Neural crest cell (in vitro differentiated cells): ENCODE measurements at places on chromosomes 12 and 14. TPM values are rescaled to one million over a fixed set of nuclear protein-coding genes. Genes with fewer than 3 reads are reported as not detected.

OR6S1 gene
- not detected in 2 replicates for total RNA-seq

BCAT1 gene
- 199 TPM in 2 replicates for total RNA-seq

P2RX2 gene
- total RNA-seq: not detected in 2 replicates

VASH1 gene
- 68.1 and 72.0 TPM in 2 replicates for total RNA-seq

TAS2R43 gene
- total RNA-seq: 0.30 and 0.47 TPM in 2 replicates

NGB gene
- not detected in 2 replicates for total RNA-seq

CCDC184 gene
- total RNA-seq: 12.6 and 12.8 TPM in 2 replicates

FGF23 gene
- 0.16 and 0.25 TPM in 2 replicates for total RNA-seq

RNASE1 gene
- 6.4 and 9.7 TPM in 2 replicates for total RNA-seq

C14orf93 gene
- total RNA-seq: 11.5 and 13.6 TPM in 2 replicates

CCDC196 gene
- not detected in 2 replicates for total RNA-seq

DNA sequence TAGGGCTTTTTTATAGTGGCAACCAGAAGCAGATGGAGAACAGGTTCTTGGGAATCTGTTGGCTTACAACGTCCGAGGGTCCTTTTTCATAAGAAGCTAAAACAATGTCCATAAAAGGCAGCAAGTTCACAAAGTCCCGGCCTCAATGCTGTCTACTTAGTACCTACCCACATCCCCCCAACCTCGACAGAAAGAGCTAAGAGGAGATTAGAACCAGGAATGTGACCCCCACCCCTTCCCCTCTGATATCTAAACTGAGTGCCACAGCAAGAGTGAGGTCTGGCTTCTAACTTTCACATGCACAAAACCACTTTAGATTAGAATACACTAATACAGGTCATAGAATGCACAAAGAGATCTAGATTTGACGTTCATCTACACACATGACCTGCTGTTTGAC is 4.5 kb downstream of the DPF3 start:
- no peak for DNase-seq

DNA sequence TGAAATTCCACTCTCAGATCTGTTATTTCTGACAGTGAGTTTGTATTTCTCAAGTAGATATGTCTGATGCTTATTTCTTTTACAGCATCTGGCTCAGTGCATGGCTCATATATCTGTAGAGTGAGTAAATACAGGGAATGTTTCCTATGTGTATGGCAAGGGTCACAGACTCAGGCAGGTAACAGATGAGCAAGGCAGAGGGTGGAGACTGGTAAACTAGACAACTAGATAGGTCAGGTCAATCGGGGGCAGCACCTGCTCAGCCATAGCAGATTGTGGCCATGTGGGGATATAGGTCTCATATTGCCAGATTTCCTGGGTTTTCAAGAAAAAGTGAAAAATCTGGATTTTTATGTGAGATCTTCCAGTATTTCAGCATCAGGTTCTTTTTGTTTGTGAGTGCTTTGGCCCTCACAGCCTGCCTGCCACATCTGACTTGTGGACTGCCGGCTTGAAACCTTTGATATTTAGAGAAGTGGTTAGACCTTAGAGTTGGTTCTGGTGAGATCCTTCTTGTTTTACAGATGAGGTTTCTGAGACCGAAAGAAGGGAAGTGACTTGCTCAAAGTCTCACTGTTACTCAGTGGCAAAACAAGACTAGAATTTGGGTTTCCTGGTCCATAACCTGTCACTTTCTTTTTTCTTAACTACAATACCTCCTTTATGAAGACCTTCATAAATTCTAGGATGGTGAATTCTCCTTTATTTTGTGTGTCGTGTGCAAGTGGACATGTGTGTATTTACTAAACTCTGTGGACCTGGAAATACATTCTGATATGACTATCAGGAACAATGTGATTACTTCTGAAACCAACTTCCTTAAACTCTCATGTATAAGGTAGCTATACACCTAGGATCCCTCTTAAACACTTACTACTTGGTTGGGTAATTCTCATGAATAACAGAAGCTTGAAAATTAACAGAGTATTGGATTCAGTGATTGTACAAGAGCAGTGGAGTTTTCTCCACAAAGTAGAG is 34.4 kb downstream of the PROX2 start:
- no peak for DNase-seq

GRCh38 chr12:16165506-16165905 is 112.0 kb downstream of the SLC15A5 start:
- DNase-seq: peak; percentile 22

- DNase-seq: no peak
Observed at GRCh38 chr14:103122947-103123633, at the start of gene TNFAIP2. TSS of gene TNFAIP2 (plus strand) at chr14:103123461. CDS start at chr14:103126458, 2,997 bp downstream.

DNA sequence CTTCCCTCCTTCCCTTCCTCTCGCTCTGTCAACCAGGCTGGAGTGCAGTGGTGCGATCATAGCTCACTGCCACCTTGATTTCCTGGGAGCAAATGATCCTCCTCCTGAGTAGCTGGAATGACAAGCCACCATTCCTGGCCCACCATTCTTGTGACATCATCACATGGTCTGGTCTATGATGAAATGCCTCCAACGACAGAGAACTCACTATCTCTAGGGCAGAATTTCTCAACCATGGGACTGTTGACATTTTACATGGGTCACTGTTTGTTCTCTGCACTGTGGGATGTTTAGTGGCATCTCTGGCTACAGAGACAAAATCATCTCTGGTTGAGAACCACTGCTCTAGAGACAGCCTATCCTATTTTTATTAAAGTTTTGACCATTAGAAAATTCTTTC is 9.7 kb downstream of the VRK1 start:
- DNase-seq: no peak

DNA sequence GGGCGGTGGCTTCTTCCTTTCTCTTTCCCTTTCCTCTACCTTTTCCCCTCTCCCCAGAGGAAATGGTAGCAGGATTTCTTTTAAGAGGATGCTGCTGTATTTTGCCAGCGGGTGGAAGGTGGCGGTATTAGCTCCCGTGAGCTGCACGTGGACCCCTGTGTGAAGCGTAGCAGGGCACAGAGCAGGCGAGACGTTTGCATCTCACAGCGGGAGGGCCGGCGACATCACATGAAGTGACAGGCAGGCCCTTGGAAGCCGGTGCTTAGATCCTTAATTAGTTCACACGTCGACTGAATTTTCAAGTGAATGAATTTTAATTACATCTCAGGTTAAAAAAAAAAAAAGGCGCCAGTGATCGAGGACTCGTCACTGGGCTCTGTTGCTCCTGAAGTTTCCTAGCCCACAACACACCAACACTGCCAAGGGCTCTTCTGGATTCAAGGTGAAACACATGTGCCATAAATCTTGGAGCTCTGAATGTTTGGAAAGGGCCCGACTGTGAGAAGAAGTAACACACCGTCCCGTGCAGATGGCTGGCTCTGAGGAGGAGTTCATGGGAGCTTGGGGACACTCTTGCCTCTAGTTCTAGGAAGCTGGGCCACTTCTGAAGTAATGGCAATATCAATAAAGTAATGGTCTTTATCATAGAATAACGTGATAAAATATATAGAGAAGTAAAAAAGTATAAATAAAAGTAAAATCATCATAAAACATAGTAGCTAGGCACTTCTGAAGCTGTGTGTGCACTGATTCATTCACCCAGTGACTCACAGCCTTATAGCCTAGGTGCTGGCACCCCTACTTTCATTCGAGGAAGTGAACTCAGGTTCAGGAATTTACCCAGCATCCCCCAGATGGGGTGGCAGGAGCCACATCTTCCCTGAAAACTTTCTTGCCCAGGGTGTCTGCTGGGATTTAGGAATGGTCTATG is 75.3 kb downstream of the AACS start:
- no peak for DNase-seq

DNA sequence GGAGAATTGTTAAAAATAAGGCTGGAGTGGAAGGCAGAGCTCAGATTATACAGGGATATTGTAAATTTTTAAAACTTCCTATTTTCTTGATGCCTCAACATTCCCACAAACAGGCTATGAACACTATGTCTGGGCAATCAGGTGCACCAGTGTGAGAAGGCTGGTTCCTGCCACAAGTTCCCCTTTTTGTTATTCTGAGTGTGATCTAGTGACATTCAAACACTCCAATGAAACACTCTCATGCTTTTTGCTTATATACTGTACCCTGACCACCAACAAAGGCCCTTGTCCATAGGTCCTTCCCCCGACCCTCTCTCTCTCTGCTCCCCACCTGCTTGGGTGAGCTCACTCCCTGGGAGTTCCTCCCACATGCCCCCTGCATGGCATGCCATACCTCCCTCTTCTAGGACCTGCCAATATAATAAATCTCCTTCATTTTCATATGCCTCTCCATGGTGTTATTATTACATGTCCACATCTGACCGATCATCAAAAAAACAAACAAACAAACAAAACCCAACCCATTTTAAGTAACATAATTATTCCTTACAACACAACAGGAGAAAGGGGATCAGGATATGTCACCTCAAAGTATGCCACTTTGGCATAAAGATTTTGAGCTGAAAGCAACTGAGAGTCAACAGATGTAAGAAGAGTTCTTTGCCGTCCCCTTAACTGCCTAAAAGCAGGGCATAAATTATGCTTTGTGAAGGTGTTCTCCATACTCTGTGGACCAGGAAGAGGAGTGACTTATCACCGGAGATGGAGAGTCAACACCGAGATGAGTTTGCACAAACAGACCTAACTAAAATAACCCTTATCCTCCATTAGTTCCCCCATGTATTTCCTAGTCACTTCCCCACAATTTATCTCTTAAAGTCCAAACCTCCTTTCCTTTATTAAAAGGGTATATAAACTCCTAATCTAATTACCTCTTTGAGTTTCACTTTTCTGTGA is 42.5 kb upstream of the CATSPERB start:
- DNase-seq: no peak

DNA sequence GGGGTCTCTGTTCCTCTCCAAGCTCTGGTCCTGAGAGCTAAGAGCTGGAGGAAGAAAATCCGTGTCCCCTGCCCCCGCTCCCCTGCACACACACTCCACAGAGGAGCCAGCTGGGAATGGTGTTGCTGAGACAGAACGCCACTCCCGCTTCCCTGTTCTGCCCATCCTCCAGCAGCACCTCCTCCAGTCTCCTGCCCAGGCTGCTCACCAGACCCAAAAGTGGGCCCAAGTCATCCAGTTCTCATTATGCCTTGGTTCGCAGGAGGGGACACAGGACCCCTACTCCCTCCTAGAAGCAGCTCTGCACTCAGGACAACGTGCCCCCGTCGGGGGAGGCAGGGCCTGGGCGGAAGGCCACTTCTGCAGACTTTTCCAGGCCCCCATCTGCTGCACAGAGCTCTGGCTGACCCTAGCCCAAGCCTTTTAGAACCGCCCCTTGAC is 830 bp upstream of the TRMT61A start:
- DNase-seq: no peak

DNA sequence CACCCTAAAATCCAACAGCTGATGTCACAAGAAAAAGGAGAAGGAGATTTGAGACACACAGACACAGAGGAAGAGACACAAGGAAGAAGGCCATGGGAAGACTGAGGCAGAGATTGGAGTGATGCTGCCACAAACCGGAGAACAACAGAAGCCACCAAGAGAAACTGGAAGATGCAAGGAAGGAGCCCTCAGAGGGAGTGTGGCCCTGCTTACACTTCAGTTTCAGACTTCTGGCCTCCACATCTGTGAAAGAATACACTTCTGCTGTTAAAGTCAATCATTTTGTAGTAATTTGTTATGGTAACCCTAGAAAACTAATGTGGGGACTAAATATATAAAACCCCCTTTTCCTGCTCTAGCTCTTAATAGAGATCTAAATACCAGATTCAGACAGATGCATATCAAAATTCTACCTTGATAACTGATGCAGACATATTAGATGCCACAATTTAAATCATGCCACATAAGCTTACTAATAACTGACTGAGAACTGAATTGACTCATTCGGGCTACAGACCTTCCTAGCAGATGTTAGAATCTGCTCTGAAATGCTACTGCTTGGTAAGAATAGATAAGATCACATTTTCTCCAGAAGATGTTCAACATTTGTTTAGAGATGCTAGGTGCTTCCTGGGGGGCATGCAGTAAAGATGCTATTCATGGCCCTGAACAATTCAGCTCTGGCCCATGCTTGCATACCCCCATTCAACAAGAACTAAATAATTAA is 113.1 kb upstream of the CCND2 start:
- no peak for DNase-seq

GRCh38 chr12:44863867-44864266 is 12.2 kb downstream of the NELL2 start:
- DNase-seq: no peak

GRCh38 chr14:61656341-61656740 is 39.0 kb upstream of the HIF1A start:
- no peak for DNase-seq

DNA sequence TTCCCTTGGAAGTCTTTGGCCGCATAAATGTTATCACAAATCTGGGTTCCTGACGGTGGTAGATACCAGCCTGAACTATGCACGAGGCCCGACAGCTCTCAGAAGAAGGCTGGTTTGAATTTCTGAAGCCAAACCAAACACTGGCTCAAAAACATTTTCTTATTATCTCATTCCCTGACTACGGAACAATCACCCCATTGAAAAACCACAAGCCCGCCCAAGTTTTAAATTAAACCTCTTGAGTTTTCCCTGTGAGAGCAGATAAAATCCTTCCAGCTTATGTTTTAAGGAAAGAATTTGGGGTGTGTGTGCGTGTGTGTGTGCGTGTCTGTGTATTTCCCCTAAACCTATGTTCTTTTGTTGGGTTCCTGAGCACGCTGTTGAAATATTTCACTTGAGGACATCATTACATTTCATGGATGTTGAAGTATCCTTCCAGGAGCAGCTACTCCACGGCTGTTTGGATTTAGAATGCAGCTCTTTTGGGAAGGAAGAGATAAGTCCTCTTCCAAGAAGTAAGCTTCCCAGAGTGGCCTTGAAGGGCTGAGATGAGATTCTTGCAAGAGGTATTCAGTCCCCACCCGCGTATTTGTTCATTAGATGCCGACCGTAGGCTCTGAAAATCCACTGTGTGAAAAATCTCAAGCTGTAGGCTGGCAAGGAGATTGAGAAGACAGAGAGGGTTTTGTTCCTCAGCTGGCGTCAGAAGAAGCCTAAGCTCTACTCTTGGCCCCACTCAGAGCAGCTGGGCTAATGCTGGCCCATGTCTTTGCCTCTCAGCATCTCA is 131.0 kb upstream of the NCOR2 start:
- DNase-seq: no peak

DNA sequence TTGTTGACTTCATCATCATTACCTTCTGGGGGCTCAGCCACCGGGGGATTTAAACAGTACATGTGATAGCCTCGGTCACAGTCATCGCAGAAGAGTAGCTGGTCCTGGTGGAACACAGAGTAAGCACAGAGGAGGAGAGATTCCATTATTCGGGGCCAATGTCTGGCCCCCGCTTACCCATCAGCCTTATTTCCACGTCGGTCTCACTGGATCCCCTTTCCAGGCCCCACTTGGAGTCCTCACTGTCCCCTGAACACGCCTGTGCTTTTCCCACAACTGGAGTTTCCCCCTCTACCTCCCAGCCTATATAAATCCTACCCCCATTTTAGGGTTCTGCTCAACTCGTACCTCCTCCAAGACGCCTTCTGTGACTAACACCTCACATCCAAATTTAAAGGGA is 274.0 kb downstream of the DPF3 start:
- DNase-seq: no peak

DNA sequence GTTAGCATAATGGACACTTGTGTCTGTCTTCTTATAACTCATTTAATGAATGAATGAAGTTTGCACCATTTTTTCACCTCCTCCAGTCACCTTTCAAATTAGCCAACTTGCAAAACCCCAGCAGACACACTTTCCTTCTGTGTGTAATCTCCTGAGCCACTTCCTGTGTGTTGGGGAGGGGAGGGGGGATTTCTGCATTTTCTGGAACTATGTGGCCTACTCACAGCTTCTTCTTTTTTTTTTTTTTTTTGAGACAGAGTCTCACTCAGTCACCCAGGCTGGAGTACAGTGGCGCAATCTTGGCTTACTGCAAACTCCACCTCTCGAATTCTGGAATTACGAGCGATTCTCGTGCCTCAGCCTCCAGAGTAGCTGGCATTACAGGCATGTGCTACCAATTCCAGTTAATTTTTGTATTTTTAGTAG is 4.1 kb upstream of the SERPINA1 start:
- DNase-seq: no peak
